Prostate gland (tissue), 2 donors: ENCODE measurements at places on chromosomes 5 and 9. TPM values are rescaled to one million over a fixed set of nuclear protein-coding genes. Genes with fewer than 3 reads are reported as not detected.
A peak's percentile ranks its signal among the peaks of the same experiment; 100 is the strongest.

DNA sequence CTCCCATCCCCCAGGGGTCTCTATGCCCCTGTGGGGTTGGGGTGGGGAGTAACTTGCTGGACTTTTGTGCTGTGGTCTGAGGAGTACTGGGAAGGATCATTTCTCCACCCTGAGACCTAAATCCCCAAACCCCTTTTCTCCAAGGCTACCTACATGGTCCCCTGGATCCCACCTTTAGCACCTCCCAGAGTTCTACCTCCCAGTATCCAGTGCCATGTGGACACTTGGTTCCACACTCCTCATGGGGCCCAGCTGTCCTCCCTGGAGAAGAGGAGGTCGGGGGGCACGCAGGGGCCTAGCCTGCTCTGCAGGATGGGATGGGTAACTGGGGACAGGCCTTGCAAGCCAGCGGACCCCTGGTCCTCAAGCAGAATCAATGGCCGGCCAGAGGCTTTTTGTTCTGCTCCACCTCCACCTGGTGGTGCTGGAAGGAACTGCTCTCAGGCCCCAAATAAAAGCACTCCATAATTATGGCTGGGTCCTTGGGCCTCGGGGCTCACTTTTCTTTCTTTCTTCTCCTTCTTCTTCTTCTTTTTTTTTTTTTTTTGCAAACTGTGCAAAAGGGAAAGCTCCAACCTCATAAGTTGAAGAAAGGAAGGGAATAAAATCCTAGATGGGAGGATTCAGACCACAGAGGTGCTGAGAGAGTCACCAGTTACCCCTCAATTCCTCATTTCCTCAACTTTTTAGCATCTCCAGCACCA is 68.4 kb downstream of the PSD2 start:
- DNase-seq, result peak; percentile 62

DNA sequence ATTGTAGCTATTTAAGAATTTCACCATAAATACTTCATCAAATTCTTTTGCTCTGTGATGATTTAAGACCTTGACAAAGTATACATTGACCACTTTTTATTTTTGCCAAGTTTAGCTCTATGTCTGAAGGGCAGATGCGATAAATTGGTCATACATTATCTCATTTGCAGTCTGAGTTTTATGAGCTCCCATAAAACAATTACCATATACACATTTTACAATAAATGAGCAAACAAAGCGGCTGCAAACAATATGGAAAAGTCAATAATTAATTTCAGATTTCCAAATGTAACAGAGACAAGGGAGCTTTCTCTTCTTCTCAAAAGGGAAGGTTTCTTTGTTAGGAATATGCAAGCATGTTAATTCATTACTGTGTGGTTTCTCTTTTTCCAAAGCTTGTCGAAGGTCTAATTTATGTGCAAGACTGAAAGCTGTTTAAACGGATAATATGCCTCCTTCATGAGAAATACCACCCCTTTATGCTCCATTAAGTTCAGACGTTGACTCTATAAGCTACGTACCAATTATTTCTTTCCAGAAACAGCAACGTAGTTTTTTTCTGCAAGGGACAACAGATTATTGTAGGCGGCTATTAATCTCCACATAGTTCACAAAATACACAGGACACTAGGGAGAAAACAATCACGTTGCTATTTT is 7.0 kb upstream of the IZUMO3 start:
- no peak for DNase-seq

The IGFBPL1 gene
- 0.32 TPM for total RNA-seq

The FBXL7 gene
- 21.2 TPM for total RNA-seq

- no peak for DNase-seq
These were observed 135.4 kb downstream of the UGCG start for GRCh38 chr9:112032009-112032408.

GRCh38 chr9:77605449-77606220 is 42.5 kb downstream of the GNA14 start:
- DNase-seq, result no peak

DNA sequence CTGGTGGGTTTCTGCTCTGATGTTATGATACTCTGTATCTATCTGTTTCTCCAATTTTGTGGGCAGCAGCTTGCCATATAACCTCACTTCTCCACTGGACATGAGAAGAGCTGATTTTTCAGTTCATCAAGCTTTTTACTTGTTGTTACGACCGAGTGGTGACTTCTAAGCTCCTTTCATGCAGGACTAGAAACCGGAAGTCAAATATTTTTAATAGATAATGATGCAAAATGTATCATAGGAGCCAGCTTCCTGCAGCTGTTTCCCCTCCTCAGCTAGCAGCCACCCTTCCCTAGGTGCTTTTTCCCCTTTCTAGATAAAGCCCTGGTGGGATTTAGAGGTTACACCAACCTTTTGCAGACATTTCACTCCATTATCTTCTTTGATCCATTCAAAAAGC is 17.0 kb upstream of the ADAM19 start:
- DNase-seq, result no peak

GRCh38 chr5:107982703-107983425 is 312.1 kb upstream of the EFNA5 start:
- no peak for DNase-seq

The PPP1R26 gene
- total RNA-seq, result 15.3 TPM

The EIF4EBP3 gene
- 28.3 TPM for total RNA-seq

The PGM5 gene
- total RNA-seq, result 99.6 TPM

The TMEFF1 gene
- 1.7 TPM for total RNA-seq

GRCh38 chr9:136178773-136179075 is 26.2 kb downstream of the LHX3 start:
- DNase-seq, result no peak

DNA sequence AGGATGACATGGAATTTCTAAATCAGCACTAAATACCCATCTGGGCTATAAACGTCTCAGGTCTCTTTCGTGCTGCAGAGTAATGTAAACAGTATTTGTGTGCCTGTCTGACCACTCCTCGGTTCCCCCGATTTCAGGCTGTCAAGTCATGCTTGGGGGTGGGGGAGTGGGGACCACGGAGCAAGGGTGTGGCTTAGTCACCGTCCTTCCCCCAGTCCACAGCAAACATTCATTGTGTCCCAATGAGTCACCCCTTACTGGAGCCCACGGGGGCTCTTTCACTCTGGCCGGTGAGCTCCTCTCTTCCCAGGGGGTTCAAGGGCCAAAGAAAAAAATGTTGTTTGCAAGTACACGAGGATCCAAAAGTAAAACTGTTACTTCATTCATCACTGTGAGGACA is 72.4 kb upstream of the ICE1 start:
- DNase-seq, result no peak

The PDE4D gene
- total RNA-seq, result 64.2 TPM

DNA sequence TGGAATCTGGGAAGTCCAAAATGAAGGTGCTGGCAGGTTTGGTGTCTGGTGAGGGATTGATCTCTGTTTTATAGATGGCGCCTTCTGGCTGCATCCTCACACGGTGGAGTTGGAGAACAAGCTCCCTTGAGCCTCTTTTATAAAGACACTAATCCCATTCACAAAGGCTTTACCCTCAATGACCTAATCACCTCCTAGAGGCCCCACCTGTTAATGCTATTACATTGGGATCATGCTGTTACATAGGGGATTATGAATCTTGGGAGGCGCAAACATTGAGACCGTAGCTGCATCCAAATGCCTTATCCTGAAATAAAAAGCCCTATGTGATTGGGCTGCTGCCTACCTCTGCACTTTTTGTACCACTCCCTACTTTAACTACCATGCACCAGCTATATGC is 197.1 kb upstream of the HMHB1 start:
- DNase-seq, result no peak

The OTULIN gene
- 51.8 TPM for total RNA-seq

The CD274 gene
- 1.9 TPM for total RNA-seq

DNA sequence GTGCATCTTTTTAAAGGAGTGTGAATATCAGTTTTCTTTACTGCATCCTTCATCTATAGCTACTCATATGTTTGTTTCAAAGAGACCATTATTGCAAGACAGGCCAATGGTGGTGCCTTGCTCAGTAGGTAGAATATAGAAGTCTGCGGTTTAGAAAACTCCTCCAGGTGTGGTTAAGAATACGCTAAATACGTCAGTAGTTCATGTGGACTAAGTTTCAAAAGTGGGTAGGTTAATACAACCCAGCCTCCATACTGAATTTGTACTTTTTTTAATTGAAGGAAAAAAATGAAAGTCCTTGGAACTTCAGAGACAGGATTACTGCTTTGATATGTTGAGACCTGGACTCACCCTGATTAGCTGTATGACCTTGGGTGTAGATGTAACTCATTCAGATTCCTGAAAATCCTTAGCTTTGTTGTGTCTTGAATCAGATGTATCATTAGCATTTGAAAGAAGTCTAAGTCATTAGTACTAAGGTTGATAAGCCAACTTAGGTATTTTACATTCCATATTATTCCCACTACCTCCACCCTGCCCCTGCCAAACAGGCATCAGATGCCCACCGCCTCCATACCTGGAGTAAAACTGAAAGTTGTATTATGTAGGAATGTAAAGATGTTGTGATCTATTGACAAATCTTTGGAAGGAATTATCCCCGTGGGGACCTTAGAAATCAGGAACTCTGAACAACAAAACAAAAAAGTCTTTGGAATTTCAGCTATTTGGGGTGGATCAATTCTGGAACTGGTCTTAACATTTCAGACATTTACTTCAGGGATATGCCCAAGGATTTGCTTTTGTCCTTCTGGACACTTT is 6.1 kb downstream of the BASP1 start:
- no peak for DNase-seq

- no peak for DNase-seq
These were observed 648.5 kb downstream of the RAB3C start for GRCh38 chr5:59231221-59231931.

The IL5 gene
- total RNA-seq, result not detected

DNA sequence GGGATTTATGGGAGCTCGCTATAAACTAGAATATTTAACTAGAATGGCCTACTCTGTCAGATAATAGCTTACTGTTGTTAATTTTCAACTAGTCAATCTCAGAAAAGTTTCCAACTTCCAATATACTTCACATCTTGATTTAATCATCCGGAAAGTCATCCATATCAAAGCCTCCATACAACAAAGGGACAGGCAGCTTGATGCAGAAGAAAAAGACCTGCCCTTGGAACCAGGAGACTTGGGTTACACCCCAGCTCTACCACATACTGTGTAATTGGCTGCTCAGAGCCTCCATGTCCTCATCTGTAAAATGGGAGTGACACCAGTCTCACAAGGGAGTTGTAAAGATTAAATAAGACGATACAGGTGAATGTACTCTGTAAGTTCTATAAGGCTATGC is 1.9 kb downstream of the PTPN3 start:
- no peak for DNase-seq

The PCA3 gene
- 0.14 TPM for total RNA-seq

The NUTM2F gene
- not detected for total RNA-seq

- DNase-seq, result no peak
These were observed 890.0 kb upstream of the NUDT12 start for GRCh38 chr5:104452550-104452949.

- DNase-seq, result no peak
These were observed 523.8 kb downstream of the RASEF start for GRCh38 chr9:82539146-82539545.

The LECT2 gene
- not detected for total RNA-seq

- DNase-seq, result no peak
These were observed 406.0 kb upstream of the DMAC1 start for GRCh38 chr9:8205576-8205975.

The TRIP13 gene
- 1.8 TPM for total RNA-seq

GRCh38 chr9:70510157-70510770 is 95.8 kb upstream of the KLF9 start:
- peak; percentile 22 for DNase-seq

DNA sequence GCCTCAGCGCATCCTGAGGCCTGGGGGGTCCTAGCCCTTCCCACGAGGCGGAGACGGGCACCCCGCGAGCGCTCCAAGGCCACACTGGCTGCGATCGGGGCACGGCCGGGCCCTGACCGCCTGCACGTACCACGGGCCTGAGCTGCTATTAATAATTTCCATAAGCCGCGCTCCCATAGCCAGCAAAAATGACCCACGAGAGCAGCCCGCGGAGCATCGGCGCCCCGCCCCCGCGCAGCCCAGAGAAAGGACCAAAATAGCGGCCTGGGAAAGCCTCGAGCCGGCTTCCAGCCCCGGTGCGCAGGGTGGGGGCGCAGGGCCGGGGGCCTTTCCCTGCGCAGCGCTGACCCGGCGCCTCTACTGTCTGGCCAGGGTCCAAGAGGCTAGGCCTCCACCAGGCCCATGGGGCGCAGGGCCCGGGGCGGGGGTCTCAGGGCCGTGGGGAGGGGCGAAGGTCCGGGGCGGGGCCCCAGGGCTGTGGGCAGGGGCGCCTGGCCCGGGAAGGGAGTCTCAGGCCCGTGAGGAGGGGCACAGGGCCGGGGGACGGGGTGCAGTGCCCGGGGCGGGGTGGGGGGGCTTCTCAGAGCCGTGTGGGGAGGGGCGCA is 54.4 kb downstream of the EXD3 start:
- no peak for DNase-seq

- DNase-seq, result no peak
These were observed 62.0 kb upstream of the RNU6ATAC start for GRCh38 chr9:134226221-134226930.

The C5orf15 gene
- total RNA-seq, result 68.4 TPM

DNA sequence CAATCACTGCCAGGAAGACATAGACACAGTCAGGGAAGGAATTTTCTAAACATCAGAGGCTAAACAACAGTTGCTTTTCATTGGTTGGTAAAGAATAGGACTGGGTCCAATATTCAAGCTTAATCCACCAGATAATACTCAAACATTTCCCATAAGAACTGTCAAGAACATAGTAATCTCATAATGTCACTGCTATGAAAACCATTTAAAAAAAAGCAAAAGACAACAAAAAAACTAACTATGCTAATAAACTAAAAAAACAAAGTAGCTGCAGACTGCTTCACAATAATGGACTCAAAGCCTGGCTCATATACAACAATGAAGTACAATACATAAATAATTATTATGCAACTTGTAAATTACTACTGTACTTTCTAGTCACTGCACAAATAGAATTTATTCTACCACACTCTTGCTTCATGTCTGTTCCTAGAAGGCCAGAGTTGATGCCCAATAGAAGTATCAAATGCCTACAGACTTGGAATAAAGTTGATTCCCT is 148.7 kb downstream of the MLLT3 start:
- no peak for DNase-seq

DNA sequence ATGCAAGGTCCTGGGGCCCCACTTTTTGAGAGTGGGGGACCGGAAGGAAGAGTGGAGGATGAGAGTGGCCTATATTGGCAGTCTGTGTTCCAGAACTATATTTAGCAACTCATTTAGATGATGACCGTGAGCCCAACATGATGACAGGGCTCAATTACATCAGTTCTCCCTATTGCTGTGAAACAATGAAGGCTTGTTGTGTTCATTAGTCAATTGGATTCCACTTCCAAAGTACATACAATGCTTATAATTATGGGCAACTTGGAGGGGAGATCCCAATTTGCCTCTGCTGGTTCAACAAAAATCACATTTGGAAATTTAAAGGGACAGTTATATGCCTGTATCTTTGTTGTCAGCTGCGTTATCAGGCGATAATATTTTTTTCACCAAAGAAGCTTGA is 91.1 kb downstream of the TARS1 start:
- no peak for DNase-seq

DNA sequence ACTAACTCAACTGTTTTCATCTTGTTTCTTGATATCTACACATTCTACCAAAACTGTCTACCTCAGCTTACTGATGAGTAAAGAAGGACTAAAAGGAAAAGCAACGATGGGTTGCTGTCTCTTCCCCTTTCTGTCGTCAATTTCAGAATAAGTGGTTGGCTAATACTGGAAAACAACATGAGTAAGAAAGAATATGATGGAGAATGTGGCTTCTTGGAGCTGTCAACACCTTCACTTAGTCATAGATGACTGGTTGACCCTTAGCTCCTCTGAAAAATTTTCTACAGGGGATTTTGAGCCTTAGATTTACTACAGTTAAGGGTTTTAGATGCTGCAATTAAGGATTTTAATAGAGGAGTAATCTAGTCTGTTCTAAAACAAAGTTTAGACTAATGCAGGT is 797.9 kb downstream of the TLE4 start:
- DNase-seq, result no peak

GRCh38 chr9:13717322-13718054 is 438.0 kb upstream of the MPDZ start:
- DNase-seq, result no peak
